ENCODE measurements at places on chromosomes 13 and 19. TPM values are rescaled to one million over a fixed set of nuclear protein-coding genes. Genes with fewer than 3 reads are reported as not detected.

The YJEFN3 gene
- total RNA-seq = 6.7 TPM

The IGLON5 gene
- 0.09 TPM for total RNA-seq

The CERS4 gene
- total RNA-seq = 33.0 TPM

The SHISA2 gene
- total RNA-seq = 0.13 TPM

The RASIP1 gene
- total RNA-seq = 0.19 TPM

The RNF225 gene
- total RNA-seq = not detected

The CNN1 gene
- total RNA-seq = not detected

The C1QTNF9 gene
- total RNA-seq = not detected

The RASA3 gene
- 18.4 TPM for total RNA-seq

The FXYD7 gene
- total RNA-seq = 1.4 TPM

The CCDC8 gene
- not detected for total RNA-seq

The ASPDH gene
- not detected for total RNA-seq

The FCER2 gene
- total RNA-seq = 0.65 TPM

The ZNF274 gene
- 18.5 TPM for total RNA-seq

The PTGIR gene
- total RNA-seq = 1.3 TPM

The THSD8 gene
- total RNA-seq = 25.5 TPM

The CYP2A7 gene
- not detected for total RNA-seq

The TTC9B gene
- not detected for total RNA-seq

The FSD1 gene
- 13.1 TPM for total RNA-seq

Measured in activated T-helper 17 cell treated with anti-CD3 and anti-CD28 coated beads, Interleukin-2, amount 50 U/mL, for 72 hours (primary cell).